ENCODE measurements at places on chromosomes 4 and X.

- DNase-seq: no peak
Observed at GRCh38 chrX:132862562-132862961, 95.9 kb downstream of the HS6ST2 start.

DNA sequence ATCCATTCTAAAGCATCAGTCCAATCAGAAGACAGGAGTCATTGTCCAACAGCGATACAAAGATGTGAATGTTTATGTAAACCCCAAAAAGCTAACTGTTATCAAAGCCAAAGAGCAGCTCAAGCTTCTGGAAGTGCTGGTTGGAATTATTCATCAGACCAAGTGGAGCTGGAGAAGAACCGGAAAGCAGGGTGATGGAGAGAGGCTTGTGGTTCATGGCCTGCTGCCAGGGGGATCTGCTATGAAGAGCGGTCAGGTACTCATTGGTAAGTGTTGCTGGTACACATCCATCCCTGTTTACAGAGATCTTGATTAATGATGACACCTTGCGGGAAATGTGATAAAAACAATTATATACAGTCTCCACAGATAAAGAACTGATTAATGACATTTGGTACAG, 11.0 kb downstream of the INTU start:
- no peak for DNase-seq

GRCh38 chr4:173288698-173289352, 45.3 kb downstream of the HMGB2 start:
- DNase-seq: no peak

- DNase-seq: no peak
Observed at GRCh38 chr4:105127170-105127445, 19.6 kb upstream of the TET2 start.

- DNase-seq: no peak
Observed at GRCh38 chr4:39054497-39054896, 7.5 kb upstream of the KLHL5 start.

GRCh38 chrX:150577174-150577573, 8.8 kb downstream of the MTM1 start:
- no peak for DNase-seq

- no peak for DNase-seq
Observed at GRCh38 chr4:169250796-169251195, 20.0 kb downstream of the SH3RF1 start.

GRCh38 chrX:87702795-87703194, 185.2 kb downstream of the KLHL4 start:
- no peak for DNase-seq

DNA sequence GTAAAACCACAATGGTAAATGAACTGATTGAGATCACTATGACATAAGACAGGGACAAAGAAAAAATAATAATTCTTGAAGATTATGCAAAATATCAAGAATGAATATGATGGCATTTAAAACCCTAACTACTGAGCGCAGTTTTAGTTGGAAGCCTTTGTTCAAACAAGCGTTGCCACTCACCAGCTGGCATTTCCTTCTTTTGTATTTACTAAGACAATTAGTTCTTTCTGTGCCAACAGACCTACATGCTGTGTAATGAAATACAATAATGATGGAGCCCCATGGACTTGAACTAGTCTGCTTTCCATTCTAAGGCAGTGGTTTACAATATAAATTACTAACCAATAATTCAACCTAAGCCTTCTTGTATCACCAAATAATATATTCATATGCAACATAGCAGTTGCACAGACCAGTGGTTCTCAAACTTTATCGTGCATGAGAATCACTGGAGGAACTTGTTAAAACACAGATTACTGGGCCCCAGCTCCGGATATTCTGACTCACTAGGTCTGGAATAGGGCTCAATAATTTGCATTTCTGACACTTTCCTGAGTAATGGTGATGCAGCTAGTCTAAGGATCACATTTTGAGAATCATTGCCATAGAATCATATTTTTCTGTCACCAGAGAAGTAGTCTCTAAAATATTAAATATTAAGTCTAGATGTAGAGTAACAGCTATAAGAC, 196.4 kb upstream of the MAGEB18 start:
- no peak for DNase-seq

DNA sequence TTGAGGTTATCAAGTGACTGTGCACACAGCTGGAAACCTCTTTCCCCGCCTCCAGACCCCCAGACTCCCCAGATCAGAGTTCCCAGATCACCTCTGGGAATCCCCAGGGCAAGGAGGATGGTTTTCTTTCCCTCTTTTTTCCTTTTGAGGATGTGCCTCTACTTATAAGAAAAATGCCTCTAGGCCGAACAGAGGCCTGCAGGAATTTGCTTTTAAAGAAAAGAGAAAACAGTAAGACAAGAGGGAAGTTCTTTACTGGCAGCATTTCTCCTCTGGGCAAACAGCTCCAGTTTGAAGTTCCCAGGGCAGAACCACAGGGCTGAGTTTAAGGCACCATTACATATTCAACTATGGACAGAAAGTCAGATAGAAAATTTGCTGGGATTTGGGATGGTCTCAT, 837.9 kb upstream of the LCORL start:
- no peak for DNase-seq

Data from uterus (tissue), 4 donors.